Activated naive CD4-positive, alpha-beta T cell treated with anti-CD3 and anti-CD28 coated beads, Interleukin-2, amount 50 U/mL, for 16 hours (primary cell): ENCODE measurements at places on chromosomes 3 and 15.

DNA sequence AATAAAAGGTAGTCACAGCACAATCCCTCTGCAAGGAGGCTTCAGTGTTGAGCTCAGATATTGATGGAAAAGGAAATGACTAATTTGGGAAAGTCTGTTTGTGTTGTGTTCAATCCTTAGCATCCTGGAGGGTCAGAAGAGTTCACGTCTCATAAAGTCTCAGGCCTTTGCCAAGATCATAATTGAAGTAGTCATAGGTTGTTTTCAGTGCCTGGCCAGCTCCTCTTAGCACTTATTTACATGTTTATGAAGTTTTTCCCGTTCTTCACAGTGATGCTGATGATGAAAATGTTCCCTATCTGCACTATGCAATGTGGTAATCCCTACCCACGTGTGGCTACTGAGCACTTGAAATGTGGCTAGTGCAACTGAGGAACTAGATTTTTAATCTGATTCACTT lies 61.6 kb upstream of the TGFBR2 start:
- no peak for DNase-seq

DNA sequence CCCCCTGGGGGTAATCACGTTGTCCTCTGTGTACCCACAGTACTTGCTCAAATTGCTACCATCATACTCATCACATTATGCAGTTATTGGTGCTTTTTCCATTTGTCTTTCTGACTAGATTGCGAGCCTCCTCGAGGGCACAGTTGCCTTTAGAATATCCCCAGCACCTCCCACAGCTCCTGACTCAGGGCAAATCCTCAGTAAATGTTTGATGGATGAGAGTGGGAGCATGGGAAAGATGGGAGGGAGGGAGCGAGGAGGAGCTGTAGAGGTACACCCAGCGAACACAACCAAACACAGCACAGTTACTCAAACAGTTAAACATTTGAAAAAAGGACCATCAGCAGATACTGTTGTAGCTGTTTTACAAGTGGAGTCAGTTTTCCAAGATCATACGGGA lies 27.9 kb downstream of the SIDT1 start:
- no peak for DNase-seq

DNA sequence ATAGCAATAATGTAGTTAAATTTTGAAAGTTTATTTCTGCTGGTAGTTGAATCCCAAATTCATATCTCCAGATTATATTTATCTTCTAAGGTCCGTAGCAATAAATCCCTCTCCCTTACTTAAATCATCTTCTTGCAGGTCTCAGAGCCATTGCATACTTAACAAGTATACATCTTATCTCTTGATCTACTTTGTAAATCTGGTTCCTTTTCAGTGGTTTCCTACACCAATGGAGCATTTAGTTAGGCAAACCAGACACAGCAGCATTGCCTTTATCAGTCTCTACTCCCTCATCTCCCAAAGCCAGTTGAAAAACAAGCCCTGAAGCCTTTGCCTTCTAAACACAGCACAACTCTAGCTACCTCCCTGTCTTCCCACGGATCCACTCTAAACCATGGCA lies 440.9 kb downstream of the CNTN6 start:
- no peak for DNase-seq

DNA sequence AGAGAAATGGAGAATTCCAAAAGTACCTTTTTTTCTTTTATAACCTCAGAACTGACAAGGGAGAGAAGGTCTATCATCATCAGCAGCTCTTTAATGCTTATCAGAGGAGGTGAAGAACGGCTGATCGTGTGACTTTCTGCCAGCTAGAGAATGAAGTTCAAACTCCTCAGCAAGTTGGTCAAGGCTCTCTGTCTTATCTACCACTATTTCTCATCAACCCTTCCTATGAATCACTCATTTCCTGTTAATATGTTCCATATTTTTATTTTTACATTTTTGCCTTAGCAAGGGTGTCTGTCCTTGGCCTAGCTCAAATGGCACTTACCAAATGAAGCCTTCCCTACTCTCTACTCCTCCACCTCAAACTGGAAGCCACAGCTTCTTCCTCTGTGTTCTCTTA lies 73.1 kb upstream of the TSPAN3 start:
- no peak for DNase-seq

- DNase-seq = no peak
These were observed 115.4 kb downstream of the UBE3A start for GRCh38 chr15:25323420-25323819.

DNA sequence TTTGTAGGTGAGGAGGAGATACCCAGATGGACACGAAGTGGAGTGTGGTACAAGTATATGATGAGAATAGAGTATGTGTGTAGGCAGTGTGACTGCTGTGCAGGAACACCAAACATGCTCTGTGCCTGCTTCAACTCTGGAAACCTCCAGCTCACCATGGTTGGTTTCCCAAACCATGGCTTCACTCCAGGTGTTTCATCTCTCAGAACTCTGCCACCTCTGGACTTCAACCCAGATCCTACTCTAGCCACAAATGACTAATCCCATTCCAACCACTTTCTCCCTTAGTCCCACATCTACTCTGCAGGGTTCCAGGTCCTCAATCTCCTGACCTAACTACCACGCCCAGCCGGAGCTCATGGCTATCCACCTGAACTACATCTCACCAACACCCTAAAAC lies 102.1 kb downstream of the RYK start:
- DNase-seq = no peak

DNA sequence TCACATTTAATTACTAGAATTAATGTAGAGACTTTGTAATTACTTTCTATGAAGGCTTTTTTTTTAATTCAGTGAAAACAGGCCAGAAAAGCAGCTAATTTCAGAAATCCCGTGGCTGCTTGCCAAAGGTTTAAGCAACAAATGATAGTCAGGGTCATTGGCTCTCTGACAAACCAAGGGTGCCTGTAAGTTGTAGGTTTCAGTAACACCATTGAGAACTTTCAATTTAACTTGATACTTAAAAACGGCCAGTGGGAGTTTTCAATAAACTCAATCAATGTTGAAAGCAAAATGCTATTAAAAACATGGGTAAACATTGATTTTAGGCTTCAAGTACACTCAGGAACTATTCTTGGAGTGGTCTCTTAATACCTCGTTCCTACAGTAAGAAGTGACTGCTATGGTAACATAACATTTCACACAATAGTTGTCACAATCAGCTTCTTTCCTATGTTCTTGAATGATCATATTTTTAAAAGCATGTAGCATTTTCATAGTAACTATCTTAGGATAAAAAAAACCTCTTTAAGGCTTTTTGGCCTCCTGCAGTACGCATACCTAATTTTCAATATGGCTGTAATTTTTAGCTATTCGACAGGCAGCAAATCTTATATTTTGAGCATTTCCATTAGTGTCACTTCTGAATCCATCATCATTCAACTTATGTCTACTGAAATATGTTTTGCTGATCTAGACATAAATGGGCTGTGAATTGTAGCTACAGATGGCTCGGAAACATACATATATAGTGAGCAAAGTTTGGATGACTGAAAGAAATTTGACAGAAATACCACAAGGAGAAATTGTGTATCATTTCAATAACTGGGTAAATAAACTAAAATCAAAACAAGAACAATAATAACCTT lies 592.1 kb upstream of the GBE1 start:
- DNase-seq = no peak

- no peak for DNase-seq
These were observed 66.2 kb upstream of the THSD4 start for GRCh38 chr15:71048913-71049675.

GRCh38 chr3:126424039-126424717 lies 29.5 kb downstream of the CFAP100 start:
- no peak for DNase-seq

DNA sequence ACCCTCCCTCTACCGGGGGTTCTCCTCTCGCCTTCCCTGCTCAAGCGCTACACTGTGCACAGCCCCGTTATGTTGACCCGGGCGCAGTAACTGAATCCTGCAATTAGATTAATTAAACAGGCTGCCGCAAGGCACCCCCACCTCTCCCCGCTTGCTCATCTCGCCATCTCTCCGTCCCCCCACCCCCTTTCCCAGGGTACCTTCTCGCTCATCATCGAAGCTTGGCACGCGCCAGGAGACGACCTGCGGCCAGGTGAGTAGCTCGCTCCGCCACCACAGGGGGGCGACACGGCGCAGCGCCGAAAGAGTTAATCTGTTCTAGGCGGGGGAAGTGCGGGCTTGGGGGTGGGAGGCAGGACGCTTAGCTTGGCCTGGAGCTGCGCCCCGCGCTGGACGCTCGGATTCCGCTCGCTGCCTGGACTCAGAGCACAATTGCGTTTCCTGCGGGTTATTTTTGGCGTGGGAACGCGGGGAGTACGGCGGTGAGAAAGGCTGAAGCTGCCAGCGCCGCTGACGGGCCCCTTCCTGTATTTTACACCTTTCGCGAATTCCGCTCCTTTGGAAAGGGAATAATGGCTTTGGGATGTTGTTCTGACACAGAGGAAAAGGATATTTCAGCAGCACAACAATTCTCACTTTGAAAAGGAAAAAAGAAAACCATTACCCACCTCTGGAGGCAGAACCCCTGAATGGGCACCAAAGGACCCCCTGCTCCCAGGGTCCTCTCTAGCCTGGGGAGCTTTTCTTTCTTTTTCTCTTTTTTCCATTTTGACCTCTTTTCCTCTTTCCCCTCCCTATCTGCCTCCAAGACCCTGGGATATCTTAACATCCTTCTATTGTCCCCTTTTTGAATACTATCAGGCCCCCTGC lies 1.5 kb downstream of the DLL4 start:
- DNase-seq = peak; percentile 65

GRCh38 chr3:59317386-59317785 lies 267.6 kb upstream of the CFAP20DC start:
- DNase-seq = no peak

- no peak for DNase-seq
These were observed 321.5 kb upstream of the CTNNB1 start for GRCh38 chr3:40877631-40878463.

- no peak for DNase-seq
These were observed 250.3 kb downstream of the SLC9A9 start for GRCh38 chr3:143597774-143598652.

GRCh38 chr15:73293773-73294172 lies 75.0 kb downstream of the HCN4 start:
- DNase-seq = no peak

GRCh38 chr15:75058127-75058905 lies 34.9 kb downstream of the PPCDC start:
- DNase-seq = no peak

DNA sequence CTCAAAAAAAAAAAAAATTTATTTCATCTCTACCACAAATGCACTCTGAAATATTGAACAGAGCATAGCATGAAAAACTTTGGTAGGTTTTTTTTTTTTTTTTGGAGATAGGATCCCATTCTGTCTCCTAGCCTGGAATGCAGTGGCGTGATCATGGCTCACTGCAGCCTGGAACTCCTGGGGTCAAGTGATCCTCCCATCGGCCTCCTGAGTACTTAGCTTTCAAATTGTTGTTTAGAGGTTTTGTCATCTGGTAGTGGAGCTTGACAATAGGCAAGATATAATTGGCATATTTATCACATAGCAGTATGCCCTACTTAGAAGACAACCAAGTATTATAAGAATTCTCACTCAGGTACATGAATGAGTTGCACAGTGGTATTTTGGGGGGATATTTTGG lies 234.2 kb upstream of the ST8SIA2 start:
- DNase-seq = no peak
